Fibroblast of villous mesenchyme (primary cell): ENCODE measurements at places on chromosomes 3 and 15. TPM values are rescaled to one million over a fixed set of nuclear protein-coding genes. Genes with fewer than 3 reads are reported as not detected.

DNA sequence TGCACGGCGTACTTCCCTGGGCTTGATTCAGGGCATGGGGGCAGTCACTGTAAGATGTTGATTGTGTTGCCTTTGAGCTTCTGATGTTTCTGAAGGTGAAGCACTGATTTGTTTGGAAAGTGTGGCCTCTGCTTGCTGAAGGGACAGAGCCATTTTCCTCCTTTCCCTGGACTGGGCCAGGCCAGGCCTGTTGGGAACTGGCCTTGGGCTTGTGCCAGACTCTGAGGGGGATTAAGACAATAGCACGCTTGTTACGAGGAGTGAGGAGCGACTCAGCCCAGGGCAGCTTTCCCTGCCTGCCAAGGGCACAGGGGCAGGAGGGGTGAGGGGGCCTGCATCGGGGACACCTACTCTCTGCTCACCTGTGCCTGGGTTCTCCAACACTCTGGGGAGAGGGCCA, 42.9 kb downstream of the LINGO1 start:
- no peak for DNase-seq

DNA sequence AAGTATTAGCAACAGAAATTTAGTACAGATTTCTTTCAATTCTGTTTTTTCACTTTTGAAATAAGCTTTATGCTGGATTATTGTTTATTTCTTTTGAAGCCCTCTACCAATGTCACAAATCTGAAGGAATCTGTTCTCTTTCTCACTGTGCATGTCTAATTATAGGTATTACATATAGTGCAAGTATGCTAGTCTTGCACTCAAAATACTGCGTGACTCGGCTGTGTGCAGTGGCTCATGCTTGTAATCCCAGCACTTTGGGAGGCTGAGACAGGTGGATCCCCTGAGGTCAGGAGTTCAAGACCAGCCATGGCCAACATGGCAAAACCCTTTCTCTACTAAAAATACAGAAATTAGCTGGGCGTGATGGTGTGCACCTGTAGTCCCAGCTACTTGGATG, 95.8 kb upstream of the PLAAT1 start:
- DNase-seq, result no peak

The CPNE9 gene
- total RNA-seq, result not detected in 2 replicates

DNA sequence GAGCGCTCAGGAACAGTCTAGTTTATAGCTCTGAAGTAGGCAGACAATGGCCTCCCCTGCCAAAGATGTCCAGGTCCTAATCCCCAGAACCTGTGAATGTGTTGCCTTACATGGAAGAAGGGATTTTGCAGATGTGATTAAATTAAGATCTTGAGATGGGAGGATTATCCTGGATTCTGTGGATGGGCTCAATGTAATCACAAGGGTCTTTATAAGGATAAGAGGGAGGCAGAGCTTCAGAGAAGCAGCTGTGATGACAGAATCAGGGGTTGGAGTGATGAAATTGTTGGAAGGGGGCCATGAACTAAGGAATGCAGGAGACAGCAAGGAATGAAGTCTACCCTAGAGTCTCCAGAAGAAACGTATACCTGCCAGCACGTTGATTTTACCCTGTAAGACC, 14.0 kb upstream of the GK5 start:
- DNase-seq, result peak; percentile 55

- no peak for DNase-seq
Measured at GRCh38 chr3:43644443-43644842, 22.6 kb upstream of the ANO10 start.

- no peak for DNase-seq
Measured at GRCh38 chr3:173789530-173790162, 392.1 kb downstream of the NLGN1 start.

The ZMYND10 gene
- 0.97 and 1.3 TPM in 2 replicates for total RNA-seq

The IL17RE gene
- total RNA-seq, result 0.43 and 0.64 TPM in 2 replicates

The DNAH12 gene
- total RNA-seq, result under 0.01 TPM in 2 replicates

The ALCAM gene
- total RNA-seq, result 86.3 and 139 TPM in 2 replicates

DNA sequence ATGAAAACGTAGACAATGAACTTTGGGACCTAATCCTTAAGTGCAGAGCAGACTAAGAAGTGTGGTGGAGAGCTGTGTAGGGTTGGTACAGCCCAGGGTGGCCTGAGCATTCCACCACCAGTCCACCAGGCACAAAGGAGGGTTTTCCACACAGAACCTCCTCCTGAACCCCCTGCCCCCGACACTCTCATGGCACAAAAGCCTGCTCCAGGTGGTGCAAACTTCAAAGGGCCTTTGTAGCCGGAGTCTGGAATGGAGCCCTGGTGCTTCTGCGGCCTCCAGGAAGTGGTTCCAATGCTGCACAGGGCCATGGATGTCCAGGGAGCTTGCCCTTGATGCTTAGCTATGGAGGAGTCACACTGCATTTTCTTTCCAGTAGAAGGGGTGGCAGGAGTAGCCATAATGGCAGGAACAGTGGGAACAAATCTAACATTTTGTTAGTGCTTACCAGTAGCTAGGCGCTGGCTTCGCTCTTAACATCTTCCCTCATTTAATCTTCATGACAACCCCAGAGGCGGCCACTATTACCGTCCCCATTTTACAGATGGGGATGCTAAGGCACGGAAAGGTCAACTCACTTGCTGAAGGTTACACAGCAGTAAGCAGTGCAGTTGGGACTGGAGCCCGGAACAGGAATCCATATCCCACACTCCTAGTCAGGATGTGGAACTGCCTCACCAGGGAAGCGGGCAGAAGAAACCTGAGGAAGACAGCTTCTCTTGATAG, 68.6 kb downstream of the LRIG1 start:
- DNase-seq, result no peak

The CCDC54 gene
- total RNA-seq, result not detected in 2 replicates

DNA sequence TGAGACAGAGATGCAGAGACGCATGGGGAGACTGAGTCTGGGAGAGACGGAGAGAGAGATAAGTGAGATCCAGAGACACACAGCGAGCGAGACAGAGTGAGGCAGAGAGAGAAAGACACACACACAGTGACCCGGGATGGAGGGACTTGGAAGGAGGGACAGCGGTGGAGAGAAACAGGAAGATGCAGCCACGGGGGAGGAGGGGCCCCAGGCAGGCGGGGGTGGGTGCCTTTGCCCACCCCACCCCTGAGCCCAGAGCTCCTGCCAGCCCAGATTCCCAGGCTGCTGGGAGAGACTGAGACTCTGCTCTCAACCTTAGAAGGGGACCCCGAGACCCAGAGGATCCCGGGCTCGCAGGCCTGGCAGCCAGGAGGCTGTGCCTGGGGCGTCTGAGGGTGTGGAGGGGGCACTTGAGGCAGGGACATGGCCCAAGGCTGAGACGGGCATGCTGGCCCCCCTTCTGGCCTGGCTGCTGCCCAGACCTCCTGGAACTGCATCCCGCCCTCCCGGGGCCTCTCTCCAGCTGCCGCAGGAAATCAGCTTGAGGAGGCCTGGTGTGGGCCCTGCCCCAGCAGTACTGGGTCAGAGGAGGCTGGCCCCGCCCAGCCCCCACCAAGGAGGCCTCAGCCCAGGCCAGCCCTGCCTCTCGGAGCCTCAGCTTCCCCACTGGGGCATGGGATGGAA, 18.1 kb downstream of the H1-8 start:
- peak; percentile 90 for DNase-seq

DNA sequence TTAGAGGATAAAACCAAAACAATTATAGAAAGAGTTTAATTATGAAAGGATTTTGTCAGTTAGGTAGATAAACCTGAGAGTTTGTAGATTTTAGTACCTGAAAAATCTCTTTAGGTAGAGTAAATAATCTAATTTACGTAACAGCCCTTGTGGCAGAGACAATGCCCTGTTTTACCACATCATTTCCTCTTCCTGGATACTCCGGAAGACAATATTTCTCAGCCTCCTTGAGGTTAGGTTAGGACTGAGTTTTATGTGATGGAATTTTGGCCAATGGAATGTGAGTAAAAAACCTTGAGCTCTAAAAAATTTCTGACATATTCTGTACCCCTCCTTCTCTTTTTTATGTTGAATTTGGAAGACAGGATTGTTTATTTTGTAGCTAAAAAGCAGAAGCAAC, 50.7 kb upstream of the TPRG1 start:
- no peak for DNase-seq

GRCh38 chr3:191070762-191071403, 128.2 kb upstream of the OSTN start:
- peak; percentile 19 for DNase-seq

- DNase-seq, result peak; percentile 26
Measured at GRCh38 chr3:54862526-54862925, 65.3 kb downstream of the LRTM1 start.

GRCh38 chr15:49622561-49622960, 1.7 kb downstream of the DTWD1 start:
- peak; percentile 44 for DNase-seq

DNA sequence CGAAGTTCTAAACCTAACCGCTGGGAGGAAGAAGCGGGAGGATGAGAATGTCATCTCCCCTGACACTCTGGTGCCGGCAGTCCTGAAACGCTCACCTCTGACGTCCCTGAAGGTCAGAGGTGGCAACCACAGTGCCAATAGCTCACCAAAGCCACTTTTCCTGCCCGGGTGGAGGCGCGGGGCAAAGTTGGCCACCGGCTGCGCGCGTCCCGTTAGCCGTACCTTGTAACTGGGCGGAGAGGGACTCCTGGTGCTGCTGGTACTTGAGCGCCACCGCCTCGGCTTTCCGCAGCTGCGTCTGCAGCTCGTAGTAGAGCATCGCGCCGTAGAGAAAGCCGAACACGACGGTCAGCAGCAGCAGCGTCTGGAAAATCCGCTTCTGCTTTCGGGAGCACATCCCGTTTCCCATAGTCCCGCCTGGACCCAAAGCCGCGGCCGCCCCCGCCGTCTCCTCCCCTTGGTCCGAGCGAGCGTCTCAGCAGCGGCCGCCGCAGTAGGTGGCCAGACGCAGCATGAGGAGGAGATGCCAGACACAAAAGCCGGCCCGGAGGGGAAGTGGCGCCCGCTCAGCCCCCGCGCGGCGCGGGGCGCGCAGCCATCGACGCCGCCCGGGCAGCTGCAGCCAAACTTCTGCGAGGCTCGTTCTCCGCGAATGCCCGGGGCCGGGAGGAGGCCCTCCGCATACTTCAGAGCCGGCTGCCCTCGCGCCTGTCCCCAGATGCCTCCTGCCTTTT, 680 bp downstream of the GOLIM4 start:
- peak; percentile 69 for DNase-seq

DNA sequence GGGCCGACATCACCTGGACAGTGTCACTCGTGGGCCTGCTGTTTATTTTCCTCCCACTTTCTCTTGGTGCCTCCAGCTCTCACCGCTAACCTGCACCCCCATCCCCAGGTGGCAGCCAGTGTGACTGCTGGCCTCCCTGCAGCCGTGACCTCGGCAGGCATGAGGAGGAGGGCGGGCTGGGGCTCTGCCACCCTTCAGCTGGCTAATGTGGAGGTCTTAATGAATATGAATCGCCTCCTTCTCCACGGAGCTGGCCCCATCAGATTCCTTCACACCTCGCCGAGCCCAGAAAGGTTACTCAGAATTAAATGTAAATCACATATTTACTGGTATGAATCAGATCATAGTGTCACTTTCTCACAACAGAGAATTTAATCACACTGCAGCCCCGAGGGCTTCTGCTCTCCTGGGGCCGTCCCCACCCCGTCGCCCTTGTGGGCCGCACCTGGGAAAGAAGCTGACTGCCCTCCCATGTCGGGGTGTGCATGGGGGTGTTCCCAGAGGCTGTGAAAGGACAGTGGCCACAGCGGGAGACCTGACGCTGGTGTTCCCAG, 171.1 kb upstream of the TLE3 start:
- DNase-seq, result no peak

GRCh38 chr3:196531418-196531817, 16.3 kb upstream of the SMCO1 start:
- DNase-seq, result no peak

DNA sequence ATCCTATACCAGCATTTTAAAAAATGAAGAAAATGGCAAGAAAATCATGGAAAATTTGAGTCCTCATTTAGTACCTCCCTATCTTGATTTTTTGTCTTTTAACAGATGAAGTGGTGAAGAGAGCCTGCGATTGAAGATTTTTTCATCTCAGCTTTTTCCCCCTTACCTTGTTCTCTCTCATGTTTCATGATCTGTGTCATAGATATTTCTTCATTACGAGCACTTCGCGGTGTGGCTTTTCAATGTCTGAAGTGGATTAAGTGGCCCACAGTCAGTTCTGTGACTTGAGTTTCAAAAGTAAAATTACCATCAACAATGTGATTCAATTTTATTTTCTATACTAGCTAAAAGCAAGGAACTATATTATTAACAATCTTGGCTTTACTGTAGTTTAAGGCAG, 147.2 kb downstream of the FNDC3B start:
- no peak for DNase-seq

GRCh38 chr15:51727141-51727897, 10.1 kb downstream of the LYSMD2 start:
- DNase-seq, result no peak

The CHRNA7 gene
- total RNA-seq, result not detected in 2 replicates

DNA sequence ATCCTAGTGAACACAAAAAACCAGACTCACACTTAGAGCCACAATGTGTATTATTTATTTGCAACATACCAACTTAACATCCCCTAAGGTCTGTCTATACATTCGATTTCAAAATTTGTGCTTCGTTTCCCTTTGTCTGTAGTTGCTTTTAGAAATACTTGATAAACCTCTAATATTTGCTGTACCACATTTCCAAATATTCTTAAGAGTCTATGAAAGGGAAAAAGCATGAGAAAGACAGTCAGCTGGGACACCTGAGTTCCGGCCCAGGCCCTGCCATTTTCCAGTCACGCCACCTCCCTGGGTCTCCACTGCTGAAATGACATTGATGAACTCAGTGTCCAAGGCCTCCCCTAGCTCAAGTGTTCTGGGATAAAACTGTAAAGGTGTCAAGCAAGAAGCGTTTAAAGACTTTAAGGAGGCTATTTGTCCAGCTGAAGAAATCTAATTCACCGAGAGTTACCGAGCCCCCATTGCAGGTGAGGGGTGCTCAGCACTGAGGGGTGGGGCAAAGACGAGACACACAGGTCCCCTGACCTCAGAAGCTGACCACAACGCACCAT, 26.6 kb downstream of the LRRC2 start:
- no peak for DNase-seq

The EPHB3 gene
- total RNA-seq, result 2.2 and 3.5 TPM in 2 replicates

GRCh38 chr3:49386056-49386756, 25.6 kb downstream of the RHOA start:
- no peak for DNase-seq

- peak; percentile 81 for DNase-seq
Measured at GRCh38 chr3:149657321-149657925, 402 bp downstream of the WWTR1 start.

DNA sequence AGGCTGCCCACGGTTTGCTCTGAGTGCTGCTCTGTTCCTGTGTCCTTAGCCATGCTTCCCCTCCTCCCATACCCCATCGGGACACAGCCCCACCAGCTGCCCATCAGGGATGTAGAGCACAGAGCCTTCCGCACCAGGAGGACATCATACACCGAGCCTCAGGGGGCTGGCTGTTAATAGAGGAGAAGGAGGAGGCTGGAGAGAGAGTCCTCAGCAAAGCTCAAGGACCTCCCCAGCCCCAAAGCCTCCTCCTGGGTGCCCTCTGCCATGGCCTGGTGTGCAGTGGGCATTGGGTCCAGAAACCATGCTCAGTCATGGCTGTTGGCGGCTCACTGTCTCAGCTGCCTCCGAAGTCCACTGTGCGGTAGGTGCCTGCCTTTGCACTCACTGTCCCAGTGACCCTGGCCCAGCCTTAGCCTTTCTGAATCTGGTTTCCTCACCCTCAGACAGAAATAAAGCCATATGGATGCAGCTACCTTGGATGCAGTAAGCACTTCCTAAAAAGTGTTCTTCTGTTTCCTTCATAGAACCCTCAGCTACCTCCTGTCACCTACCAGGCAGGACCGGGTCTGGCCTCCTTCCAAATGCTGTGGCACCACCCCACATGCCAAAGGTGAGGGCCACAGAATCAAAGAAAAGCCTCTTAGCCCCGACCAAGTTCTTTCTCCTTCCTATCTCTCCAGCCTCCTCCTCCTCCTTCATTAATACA, 53.9 kb downstream of the ACAD9 start:
- DNase-seq, result no peak

The DNAH1 gene
- total RNA-seq, result 4.7 and 4.8 TPM in 2 replicates

The OPA1 gene
- total RNA-seq, result 81.2 and 91.5 TPM in 2 replicates
